ENCODE measurements at places on chromosomes 16 and 17. TPM values are rescaled to one million over a fixed set of nuclear protein-coding genes. Genes with fewer than 3 reads are reported as not detected.

The KCNJ18 gene
- total RNA-seq, result not detected

The RNF166 gene
- 13.1 TPM for total RNA-seq

The HNF1B gene
- total RNA-seq, result not detected

The NDUFB10 gene
- total RNA-seq, result 126 TPM

The LMF1 gene
- 21.9 TPM for total RNA-seq

The AMDHD2 gene
- 35.8 TPM for total RNA-seq

The GRAP gene
- total RNA-seq, result 0.13 TPM

The SPEM3 gene
- not detected for total RNA-seq

The SLC35B1 gene
- 42.6 TPM for total RNA-seq

The RHOT1 gene
- 54.9 TPM for total RNA-seq

The ELMO3 gene
- total RNA-seq, result 0.76 TPM

The AANAT gene
- not detected for total RNA-seq

The SPATA20 gene
- total RNA-seq, result 57.2 TPM
